Mesendoderm (in vitro differentiated cells): ENCODE measurements at places on chromosomes 2 and 18.

DNA sequence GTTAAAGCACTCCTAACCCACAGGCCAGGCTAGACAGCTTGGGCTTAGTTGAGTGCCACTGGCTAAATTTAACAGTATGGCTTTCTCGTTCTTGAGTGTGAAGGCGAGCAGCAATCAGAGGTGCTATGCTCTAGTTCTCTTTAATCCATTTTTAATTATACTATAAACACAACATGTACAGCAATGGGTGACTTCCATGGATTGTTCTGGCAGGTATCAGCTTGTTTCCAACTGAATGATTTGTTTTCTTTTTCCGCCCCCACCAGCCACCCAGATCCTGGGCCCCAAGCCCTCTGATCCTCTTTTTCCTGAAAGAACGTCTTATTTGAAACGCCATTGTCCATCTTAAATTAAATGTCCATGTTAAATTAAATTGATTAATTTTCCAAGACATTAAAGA, 244.8 kb downstream of the IKZF2 start:
- DNase-seq: no peak

DNA sequence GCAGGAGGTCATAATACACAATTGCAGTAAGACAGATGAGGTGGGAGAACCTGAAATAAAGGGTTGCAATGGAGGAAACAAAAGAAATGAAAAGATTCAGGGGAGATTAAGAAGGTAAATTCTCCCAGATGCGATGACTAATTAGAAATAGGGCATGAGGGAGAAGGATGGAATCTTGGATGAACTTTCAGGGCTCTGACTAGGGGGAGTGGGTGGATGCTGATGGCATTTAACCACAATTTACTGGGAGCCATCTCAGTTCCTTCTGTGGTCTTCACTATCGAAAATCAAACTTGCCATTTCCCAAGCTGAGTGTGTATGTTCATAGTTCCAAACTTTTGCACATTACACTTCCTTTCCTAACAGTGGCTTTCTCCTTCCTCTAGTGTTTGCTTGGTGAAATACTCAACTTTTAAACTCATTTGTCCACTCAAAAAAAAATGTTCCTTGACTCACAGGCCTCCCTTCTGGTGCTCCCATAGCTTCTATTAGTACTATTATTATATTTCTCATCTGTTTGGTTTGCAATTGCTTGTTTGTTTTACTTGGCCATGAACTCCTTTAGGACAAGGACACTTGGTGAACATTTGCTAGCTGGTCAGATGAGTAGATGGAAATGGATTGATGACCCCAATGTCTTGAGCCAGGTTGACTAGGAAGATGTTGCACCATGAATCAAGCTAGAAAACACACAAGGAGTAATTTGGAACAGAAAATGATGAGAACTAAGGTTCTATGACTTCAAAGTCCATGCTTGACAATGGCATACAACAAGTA, 178.5 kb downstream of the DIS3L2 start:
- DNase-seq: no peak

- peak; percentile 40 for DNase-seq
Observed at GRCh38 chr2:215454519-215455246, 18.8 kb upstream of the FN1 start.

DNA sequence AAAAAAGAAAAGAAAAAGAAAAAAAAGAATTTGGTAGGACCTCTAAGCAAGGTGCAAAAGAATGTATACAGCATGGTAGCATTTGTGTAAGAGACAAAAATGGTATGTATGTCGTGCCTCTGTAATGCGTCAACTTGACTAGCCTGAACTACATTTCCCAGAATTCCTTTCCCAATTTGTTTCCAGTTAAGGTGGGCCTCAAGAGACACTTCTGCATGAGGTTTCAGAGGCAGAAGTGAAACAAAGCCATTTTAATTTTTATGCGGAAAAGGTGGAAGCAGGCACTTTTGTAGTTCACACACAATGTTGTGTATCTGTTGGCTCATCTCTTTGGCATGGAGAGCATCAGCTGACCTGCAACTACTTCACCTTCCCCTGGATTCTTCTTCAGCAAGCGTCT, 56.5 kb upstream of the PAPOLG start:
- DNase-seq: peak; percentile 14

- no peak for DNase-seq
Observed at GRCh38 chr2:53536583-53537361, 230.8 kb upstream of the CHAC2 start.

DNA sequence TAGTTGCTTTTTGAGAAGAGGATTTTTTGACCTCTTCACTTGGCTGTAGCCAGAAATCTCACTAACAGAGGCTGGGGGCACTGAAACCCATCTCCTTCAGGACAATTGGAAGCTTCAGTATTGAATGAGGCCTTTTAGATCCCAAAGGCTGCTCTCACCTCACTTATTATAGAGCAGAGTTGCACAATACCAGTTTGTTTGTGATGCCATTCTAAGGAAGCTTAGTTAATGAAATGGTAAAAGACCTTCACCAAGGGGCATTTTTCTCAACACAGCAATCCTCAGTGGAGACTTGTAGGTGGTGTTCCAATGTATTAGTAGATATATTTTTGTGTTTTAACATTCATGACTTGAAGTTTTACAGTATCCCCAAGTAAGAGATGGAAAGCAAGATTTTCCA, 71.0 kb upstream of the RFX8 start:
- no peak for DNase-seq

DNA sequence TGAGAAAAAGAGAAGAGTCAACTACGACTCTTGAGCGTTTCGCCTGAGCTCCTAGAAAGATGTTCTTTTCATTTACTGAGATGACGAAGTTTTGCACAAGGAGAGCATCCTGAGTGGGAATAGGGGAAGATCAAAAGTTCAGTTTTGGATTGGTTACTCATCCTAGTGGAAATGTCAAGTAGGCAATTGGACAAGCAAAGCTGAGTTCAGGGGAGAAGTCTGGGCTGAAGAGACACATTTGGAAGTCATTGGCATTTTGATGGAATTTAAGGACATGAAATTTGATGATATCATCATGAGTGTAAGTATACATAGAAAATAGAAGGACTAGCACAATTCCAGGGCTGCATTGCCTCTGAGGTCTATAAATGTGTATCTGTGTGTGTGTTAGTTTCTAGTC, 416.6 kb downstream of the RAD51AP2 start:
- no peak for DNase-seq

GRCh38 chr2:203237346-203238238, 1.2 kb upstream of the CYP20A1 start:
- DNase-seq: no peak

- DNase-seq: no peak
Observed at GRCh38 chr2:209424781-209425470, 1.1 kb downstream of the MAP2 start.

- no peak for DNase-seq
Observed at GRCh38 chr2:146978577-146979555, 866.0 kb upstream of the ACVR2A start.

DNA sequence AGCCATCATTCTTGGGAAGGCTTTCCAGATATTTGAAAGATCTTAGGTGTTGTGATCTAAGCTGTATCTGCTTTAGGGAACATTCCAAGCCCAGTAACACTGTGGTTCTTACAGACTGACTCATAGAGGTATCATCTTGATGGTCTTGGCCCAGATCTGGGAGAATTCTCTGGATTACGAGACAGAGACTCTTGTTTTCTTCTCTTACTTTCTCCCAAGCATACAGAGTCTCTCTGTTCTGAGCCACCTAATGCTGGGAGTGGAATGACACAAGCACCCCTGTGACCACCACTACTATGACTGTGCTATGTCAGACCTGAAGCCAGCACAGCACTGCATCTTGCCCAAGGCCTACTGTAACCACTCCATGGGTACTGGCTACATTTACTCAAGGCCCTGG, 81.0 kb upstream of the EPAS1 start:
- DNase-seq: no peak

GRCh38 chr18:58977801-58978200, 113.1 kb downstream of the ZNF532 start:
- DNase-seq: no peak

- no peak for DNase-seq
Observed at GRCh38 chr2:11777886-11778415, 31.5 kb downstream of the LPIN1 start.

GRCh38 chr2:53826587-53827397, 33.0 kb downstream of the GPR75 start:
- no peak for DNase-seq
